Cerebellum (tissue), 4 donors: ENCODE measurements at places on chromosomes 1 and 21.

- DNase-seq, result no peak
Observed at GRCh38 chr1:227887697-227888403, 59.9 kb downstream of the WNT9A start.

- no peak for DNase-seq
Observed at GRCh38 chr21:33480481-33481103, 818 bp upstream of the TMEM50B start.

DNA sequence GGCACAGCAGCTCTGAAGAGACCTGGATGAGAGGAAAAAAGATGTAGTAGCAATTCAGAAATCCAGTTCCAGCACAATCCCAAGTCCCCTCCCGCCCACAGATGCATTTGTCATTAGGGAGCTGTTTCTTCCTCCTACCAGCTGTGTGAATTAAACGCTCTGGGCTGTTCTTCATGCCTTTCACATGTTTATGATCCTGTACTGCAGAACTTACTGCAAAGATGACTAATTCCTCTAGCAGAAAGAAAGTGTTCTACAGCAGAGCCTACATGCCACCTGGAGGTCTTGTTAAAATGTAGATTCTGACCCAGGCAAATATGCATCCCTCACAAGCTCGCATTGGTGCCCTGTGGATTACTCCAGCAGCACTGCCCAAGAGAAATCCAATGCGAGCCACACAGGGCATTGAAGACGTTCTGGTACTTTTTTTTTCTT, 6.5 kb downstream of the ENO1 start:
- DNase-seq, result no peak

DNA sequence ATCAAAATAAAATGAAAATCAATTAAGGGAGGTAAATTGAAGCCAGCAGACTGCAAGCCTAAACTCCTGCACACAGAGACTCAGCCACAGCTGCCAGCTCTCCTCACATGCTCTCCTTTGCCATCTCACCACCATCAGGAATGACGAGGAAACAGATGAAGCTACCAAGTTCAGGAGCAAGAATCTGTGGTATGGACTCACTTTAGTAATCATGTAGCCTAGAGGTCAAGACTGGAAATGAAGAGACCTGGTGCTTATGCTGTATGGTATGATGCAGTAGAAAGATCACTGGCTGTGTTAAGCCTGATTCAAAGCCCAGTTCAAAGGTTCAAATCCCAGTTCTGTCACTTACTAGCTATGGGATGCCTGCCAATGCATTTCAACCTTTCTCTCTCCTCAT, 78.9 kb upstream of the CAMK1G start:
- DNase-seq, result no peak

DNA sequence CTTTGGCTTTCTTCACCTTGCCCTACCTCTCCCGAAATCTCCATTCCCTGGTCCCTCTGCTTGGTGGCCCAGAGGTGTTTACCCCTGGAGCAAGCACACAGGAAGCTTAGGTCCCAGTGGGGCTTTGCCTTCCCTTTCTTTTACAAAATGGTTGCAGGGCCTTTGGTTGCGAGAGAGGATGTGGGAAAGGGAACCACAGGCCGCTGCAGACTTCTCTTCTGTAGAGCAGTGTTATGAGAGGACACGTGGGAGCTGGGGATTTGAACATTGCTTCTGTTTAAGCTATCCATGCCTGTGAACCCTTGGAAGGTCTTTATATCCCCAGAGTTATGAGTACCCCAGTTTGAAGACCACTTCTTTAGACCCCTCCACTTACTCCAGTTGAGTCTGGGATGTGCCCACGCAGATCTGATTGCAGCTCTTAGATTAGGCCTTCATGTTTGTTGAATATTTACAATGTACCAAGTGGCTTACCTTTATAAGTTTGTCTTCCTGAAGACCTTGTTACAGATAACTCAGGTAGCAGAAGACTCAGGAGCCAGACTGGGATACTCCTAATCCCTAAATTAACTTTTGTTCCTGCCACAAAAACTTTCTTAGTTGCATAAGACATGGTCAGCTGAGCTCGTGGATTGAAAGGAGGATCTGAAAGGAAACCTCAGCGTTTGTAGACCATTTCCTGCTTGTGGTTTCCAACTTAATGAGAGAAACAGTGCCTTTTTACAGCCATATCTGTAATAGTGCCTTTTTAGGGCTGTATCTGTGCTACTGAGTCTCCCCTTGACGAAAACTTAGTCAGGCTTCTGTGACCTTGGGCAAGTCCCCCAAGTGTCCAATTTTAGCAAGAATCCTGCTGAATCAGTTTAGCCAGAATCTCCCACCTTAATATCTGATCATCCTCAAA, 21.9 kb upstream of the IVNS1ABP start:
- no peak for DNase-seq

DNA sequence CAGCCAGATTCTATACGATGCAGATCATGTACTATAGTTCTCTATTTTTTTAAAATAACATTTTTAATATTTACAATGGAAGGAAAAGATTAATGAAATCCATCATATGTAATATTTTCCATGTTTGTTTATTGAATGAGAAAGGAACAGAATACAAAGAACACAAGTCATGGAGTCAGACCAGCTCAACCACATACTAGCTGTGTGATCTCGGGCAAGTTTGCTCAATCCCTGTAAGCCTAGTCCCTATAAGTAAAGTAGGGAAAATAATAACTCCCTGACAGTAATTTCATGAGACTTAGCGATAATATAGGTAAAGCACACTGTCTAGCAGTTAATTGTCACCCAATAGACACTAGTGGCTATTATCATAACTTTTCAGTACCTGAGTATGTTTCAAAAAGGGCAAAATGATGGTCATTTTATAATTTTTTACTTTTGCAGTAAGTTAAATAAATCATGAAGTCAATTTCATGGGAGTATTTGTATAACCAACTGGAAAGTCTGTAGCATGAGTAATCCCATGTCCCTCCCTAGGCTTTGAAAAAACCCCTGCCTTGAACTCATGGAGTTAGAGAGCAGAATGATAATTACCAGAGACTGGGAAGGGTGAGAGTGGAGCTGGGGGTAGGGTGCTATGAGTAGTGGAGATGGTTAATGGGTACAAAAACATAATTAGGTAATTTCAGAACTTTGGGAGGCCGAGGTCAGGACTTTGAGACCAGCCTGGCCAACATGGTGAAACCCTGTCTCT, 37.0 kb upstream of the EPS15 start:
- no peak for DNase-seq

DNA sequence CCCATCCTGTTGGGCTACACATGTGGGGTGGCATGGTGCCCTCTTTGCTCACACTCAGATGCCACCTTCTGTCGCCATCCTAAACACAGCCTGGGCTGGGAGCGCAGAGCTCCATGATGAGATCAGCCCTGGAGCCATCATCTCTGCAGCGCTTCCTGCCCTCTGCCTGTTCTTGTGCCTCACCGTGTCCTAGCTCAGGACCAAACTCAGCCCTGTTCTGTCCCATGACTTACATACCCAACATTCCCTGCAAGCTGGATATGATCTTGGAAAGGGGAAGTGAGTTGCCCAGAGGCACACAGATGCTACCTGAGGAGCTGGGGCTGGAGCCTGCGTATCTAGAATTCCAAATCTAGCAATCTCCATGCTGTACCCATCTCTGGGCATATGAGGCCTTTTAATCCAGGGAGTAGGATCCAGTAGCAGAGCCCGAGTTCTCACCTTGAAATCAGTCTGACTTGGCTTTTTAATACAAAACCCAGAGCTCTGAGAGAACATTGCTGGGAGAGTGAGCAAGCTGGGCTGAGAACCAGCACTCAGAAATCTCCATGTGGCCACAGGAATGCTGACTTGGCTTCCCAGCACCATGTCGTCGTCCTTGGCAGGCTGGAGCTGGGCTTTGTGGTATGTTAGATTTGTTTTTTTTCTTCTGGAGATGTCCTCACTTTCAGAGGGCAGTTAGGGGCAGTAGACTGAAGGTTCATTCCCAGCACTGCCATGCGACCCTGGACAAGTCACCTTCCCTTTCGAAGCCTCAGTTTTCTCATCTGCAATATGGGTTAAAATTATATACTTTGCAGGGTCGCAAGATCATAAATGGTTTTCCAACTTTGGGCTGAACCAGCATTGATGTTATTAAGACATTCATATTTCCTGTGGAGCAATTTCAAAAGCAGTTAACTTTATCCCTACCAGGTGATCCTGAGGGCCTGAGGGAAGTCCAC, 2.6 kb downstream of the ALPL start:
- DNase-seq, result no peak

DNA sequence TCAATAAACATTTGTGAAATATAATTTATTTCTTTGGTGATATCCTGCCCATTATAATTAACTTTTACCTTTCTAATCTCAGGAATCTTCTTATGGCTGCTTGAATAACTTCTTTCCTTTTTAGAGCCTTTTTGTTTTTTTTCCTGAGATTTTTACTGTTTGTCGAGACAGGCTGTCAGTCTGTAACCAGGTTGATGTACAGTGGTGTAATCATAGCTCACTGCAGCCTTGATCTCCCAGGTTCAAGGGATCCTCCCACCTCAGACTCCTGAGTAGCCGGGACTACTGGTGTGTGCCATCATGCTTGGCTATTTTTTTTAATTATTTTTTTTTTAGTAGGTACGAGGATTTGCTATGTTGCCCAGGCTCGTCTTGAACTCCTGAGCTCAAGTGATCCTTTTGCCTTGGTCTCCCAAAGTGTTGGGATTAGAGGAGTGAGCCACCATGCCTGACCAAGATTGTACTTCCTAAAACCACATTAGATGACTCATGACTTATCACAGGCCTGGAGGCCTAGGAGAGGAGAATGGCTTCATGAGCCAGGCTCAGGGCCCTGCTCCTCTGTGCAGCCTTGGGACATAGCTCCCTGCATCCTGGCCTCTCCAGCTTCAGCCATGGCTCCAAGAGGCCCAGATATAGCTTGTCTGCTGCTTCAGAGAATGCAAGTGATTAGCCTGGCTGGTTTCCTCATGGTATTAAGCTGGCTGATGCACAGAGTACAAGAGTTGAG, 48.6 kb downstream of the CTH start:
- DNase-seq, result no peak

DNA sequence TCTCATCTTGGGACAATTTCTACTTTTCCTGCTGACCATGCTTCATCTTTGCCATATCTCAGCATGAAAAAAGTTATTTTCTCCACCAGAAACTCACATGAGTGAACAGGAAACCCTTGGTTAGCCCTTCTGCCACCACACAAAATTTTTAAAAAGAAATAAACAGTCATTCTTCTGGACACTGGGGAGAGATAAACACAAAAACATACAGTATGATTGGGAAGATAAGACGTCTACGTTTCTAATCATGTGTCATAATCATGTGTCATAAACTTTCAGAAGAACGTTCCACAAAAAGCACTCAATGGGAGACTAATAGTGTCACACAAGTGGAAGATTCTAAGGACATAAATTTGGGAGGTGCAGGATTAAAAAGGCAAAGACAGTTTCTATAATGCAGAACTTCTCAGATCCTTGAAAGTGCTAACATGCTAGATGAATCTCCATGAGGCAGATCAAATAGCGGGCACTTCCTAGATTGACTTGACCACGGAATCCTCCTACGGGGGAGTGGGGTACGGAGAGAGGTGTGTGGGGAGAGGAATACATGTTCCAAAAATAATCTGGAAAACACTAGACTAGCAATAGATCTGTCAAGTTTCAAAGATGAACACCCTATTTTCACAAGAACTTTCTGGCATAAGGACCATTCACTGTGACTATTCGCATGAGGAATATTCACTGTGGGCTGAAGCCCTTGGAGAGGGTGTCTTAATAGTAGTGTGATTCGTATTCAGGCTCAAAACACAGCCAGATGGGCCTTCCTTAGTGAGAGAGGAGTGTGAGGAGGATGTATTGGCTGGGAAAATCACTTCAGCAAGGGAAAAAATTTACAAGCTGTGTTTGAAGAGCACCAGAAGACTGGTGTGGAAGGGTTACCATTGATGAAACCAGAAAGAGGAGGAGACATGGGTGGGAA, 206.7 kb downstream of the SETD4 start:
- no peak for DNase-seq

GRCh38 chr1:226575739-226576378, 27.3 kb downstream of the STUM start:
- DNase-seq, result no peak

DNA sequence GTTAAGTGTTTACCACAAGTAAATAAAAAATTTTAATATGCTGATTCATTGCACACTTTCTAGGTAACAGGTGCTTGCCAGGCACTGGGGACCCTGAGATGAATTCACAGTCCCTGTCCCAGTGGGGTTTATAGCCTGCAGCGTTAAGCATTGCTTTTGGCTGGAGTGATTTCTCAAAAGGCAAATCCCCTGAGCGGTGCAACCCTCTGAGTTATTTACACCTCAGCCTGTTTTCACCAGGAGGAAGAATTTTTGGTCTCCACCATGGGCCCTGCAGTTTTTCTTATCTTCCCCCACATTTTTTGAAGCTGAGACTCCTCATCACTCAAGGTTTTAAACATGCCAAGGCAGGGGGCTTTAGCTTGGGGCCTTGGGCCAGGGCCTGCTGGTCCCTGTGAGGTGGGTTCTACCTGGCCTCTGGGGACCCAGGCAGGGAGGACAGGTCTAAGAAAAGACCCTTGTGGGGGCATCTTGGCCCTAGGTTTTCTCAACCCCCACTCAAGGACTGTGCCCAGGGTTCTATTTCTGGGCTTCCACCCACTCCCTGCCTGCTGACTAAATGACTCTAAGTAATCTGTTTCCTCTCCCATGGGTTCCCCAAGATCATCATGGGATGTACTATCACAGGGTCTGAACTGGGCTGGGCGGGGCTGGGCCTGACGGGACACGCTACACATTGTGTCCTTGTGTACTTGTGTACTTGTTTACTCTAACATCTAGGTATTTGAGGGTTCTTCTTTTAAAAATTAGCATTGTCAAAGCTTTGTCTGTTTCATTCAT, 10.2 kb upstream of the CHIT1 start:
- DNase-seq, result no peak
